ENCODE measurements at places on chromosomes 3 and 15.

DNA sequence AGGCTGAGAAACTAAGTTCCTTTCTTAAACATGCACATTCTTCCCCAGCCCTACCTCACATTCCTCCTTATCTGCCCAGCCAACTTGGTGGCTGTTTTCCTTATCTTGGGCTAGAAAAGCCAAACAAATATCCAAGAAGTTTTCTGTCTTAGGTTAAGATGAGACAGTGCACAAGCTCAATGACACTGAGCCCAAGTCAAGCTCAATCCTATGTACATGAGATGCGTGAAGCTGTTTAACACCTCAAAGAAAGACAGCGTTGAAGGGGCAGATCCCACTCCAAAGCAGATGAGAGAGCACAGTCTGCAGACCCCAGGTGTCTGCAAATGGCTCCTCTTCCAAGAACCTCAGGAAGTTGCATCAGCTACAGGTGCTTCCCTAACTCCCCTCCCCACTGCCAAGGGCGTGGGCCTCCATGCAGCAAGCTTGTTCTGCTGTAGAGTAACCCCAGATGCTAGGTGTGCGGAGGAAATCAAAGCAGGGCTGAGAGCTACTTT, 16.6 kb downstream of the LRRC2 start:
- DNase-seq, result no peak

DNA sequence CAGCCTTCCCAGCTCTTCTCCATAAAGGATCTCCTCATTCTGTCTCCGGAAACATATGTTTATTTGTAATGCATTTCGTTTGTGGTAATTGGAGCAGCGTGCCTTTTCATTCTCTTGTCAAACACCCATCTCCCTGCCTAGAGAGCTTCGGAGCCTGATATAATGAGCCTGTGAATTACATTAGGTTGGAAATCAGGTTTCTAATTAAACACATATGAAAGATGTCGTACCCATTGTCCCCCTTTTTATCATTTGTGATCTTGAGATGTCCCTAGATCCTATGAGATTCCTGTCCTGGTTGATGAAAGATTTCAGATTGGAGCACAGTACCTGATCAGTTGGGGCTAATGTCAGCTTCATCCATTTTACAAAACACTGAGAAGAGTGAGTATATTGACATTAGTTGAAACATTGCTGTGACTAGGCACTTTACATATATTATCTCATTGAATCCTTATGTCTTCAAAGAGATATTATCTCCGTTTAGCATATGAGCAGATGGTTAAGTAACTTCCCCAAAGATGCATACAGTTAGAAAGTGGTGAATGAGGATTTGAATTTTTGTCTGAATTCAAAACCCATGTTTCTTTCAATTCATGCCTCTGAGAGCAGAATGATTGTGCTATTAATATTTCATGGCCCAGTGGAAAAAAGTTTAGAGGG, 23.1 kb downstream of the SYN2 start:
- DNase-seq, result no peak

- no peak for DNase-seq
Measured at GRCh38 chr3:169083885-169084284, 579.6 kb downstream of the MECOM start.

DNA sequence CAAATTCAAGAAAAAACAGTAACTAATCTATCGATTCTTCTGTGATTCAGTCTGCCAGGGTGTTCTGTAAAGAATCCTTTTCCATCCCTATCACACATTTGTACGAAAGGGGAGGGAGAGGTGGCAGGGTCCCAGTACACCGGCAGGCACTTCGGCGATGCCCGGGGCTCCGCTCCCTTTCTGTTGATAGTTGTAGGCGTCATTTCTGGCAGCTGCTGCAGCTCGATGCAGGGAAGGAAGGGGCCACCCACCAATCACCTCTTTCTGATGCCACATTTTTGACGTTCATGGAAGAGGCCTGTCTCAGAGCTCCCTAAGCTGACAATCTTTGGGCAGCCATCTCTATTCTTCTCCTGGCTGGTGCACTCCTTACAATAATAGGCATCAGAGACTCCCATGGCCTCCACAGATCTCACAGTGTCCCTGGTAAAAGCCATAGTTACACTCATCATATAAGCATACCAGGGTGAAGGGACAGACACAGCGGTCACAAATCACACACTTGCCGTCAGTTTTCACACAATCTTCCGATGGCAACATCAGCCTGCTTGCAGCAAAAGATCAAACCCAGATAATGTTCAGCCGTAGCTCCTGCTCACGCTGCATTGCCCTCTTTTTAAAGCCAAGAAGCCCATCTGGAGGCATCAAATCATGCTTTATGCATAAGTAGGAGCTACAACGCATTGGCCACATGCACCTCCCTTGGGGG, 60.8 kb upstream of the ZBTB38 start:
- DNase-seq, result no peak

GRCh38 chr3:30319713-30320112, 286.7 kb upstream of the TGFBR2 start:
- DNase-seq, result peak; percentile 44

- no peak for DNase-seq
Measured at GRCh38 chr15:63971427-63971805, 74.9 kb downstream of the DAPK2 start.

DNA sequence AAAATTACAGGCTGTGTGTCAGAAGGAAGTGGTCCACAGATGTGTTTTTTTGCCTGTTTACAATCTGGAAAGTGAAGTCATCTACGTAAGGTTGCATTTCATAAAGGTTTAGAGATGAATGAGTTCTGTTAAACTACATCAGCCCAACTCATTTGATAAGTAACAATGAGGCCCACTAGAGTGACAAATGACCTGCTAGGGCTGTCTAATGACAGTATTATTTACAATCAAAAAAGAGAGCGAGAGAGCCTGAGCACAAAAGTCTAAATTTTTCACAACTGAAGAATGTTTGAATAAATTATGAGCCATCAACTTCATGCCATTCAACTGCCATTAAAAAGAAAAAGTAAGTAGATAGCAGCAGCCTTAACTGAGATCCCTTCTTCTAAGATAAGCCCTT, 135.7 kb upstream of the TBL1XR1 start:
- DNase-seq, result no peak

DNA sequence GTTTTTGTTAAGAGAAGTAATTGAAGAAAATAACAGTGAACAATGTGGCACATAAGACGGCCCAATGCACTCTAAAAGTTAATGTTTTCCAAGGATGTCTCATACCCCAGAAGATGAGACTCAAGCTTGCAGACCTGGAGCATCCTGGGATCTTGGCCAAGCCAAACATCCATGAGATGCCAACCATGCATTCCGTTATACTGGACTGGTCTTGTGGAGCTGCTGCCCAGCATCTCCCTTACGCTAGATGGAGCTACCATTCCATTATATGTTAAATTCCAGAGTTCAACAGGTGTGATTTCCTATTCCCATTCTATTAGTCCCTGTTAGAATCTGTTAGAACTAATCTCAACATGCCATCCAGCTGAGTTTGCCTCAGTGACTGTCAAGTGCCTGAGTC, 181.8 kb downstream of the PDCD6IP start:
- no peak for DNase-seq

- no peak for DNase-seq
Measured at GRCh38 chr3:156702367-156702766, 28.0 kb downstream of the TIPARP start.

- no peak for DNase-seq
Measured at GRCh38 chr15:96622714-96623113, 292.2 kb downstream of the NR2F2 start.

DNA sequence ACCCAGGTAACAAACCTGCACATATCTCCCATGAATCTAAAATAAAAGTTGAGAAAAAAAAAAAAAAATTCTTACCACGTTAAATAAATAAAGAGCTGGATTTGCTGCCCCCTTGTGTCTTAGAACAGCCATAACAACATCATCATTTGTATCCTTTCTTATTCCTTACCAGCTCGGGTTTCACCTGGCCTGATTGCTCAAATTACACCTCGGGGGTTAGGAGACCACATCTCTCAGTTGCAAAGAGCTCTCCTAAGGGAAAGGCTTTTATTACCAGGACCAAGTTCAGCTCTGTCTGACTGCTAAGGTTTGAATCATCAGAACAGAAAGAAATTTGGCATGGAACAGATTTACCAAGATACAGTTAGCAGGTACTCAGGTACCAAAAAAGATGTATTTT, 25.8 kb upstream of the RPL39L start:
- DNase-seq, result no peak

GRCh38 chr15:92130906-92131305, 262.8 kb upstream of the ST8SIA2 start:
- DNase-seq, result no peak

DNA sequence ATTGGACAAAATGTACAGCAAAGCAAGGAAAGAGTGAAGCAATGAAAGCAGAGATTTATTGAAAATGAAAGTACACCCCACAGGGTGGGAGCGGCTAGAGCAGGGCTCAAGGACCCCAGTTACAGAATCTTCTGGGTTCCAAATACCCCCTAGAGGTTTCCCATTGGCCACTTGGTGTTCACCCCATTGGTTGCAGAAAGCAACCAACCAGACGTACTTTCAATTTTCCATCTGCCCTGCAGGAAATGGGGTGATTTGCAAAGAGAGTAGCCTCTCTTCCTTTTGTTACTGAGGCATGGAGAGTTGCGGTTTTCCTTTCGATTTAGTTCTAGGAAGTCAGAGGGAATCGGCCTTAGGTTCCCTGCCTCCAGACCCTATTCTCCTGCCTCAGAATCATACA, 2.4 kb downstream of the PML start:
- no peak for DNase-seq

DNA sequence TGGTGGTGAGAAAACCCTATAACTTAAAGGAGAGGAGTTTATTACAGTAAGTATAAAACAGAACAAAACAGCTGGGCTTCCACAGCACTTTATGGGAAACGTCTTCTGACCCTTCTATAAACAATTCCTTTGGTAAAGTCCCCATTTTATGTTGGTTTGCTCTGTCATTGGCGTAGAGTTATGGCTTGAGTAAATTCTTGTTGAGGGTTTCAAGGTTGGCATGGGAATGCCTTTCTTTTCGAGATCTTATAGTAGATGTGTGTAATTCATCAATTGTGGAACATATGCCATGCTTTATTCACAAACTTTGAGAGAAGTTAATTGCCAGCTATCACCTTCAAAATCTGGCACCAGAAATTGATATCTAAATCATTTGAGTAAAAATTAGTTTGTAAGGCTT, 11.6 kb upstream of the CHL1 start:
- no peak for DNase-seq

- no peak for DNase-seq
Measured at GRCh38 chr3:78978037-78978436, 789.8 kb downstream of the ROBO1 start.

DNA sequence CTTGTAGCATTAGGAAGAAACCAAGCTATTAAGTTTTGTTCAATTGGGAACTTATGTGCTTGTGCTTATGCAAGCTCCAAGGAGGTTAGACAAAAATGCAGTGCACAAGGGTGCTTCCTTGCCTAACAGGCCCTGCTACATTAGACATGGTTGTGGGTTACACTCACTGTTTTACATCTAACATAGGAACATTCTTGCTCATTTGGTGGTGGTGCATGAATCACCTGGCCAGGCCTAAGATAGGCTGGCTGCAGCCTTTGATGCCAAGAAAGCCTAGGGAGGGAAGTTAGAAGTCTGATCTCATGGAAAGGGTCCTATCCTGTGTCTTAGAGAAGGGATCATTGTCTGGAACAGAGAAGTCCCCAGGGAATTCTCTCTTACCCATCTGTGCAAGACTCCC, 43.5 kb downstream of the CA12 start:
- no peak for DNase-seq

DNA sequence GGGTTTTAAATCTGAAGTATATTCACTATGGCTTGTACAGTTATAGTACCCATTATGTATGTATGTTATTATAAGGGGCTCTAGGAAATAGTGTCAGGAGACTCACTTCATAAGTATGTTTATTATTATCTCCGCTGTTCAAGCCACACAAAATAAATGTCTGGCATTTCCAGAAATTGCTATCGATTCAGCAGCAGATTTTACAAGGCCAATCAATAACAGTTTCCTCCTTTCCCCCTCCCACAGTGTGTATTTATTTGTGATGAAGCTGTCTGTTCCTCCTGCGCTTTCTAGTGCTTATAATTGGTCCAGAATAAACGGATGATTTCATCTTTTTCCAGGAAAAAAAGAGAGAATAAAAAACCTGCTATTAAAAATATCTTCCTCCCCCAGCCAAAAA, 134.2 kb upstream of the LPP start:
- DNase-seq, result no peak

DNA sequence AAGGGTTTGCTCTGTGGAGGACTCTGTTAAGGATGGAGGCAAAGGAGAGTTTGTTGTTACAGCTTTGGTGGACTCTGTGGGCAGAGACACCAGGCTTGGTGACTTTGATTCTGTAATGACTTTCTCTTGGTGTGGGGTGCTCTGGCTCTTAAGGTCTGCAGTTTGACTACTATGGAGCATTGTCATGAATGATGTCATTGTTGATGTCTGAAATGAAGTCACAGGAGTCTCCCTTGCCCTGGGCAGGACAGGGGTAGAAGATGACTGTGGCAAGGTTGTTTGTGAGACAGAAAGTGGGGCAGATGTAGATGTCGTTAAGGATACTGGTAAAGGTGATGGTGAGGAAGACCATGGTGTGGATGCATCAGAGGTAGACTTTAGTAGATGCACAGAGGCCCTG, 42.7 kb downstream of the HEG1 start:
- no peak for DNase-seq

DNA sequence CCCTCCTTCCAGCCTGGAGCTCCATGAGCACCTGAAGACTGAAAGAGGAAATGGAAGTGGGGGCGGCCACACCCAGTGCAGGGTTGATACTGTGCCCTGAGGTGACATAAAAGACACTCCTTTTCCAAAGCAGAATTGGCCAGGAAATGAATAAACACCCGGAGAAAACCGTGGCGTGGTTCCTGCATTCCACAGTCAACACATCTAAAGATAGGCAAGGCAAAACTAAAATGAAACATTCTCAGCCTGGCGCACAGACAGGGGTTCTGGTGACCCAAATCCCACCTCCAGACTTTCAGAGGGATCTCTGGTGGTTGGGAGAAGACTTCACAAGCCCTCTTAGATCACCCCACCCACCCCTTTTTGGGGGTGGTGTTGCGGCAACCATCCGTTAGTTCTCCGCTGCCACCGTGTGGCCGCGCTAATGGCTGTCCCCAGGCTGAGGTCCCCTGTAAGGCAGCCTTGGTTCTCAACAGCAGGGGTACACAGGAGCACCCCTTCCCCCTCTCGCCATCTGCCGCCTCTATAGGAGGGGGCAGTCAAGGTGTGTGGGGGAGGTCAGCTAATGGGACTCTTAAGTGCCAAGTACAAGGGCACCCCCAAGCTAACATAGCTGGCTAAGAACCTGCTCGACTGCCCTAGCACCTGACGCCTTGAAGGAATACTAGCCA, 2.5 kb upstream of the MST1R start:
- DNase-seq, result peak; percentile 67

- DNase-seq, result no peak
Measured at GRCh38 chr3:186400662-186401061, 38.6 kb upstream of the DGKG start.

DNA sequence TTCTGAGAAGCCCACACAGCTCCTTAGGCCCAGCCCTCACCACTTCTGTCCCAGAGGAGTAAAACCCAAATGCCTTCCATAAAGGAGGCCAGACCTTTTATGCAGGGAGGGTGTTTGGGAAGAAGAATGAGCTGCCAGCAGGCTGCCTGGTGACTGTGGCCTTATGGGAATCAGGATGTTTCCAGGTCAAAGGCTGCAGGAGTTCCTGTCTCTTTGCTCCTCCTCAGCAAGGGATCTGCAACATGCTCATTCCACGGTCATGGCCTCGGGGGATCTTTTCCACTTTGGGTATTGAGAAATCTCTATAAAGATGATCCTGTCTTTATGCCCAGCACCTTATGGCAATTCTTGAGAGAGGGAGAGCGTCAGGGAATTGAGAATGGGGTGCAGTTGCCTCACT, 25.2 kb upstream of the MAGEF1 start:
- DNase-seq, result peak; percentile 29

Data from ecto neural progenitor cell (in vitro differentiated cells).